ENCODE measurements at places on chromosomes 7 and 10. TPM values are rescaled to one million over a fixed set of nuclear protein-coding genes. Genes with fewer than 3 reads are reported as not detected.

- H3K4me3 ChIP-seq: no peak overlapping the region
- H3K27ac ChIP-seq: no peak overlapping the region
Measured at GRCh38 chr10:94193466-94193924, 169.2 kb downstream of the NOC3L start.

DNA sequence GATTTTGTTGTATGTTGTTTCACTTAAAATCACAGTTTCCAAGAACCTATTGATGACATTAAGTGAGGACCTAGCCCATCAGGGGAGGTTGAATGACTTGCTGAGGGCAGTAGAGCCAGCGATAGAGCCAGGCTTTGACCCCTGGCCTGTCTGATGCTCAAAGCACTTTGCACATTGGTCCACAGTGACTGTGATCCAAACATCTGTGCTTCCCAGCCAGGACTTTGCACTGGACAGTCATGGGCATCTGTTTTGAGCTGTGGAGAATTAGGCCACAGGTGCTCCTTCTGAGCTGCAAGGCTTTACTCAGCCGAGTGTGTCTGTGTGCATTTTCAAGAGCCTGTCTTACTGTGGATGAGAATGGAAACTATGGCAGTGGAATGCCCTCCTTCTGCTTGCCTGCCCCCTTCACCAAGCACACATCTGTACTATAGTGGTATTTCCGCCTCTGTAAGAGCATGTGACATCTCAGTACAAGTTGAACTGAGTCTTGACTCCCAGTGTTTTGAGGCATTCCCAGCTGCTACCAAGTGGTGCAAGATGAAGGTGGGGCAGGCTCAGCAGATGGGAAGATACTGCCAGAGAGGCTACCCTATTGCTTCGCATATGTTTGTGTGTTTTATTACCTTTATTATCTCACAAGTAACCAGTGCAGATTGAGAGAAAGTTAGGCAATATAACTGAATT lies 72.7 kb upstream of the AOAH start:
- H3K36me3 ChIP-seq: no peaks in the 10 kb centered on the region
- no peaks in the 10 kb centered on the region for H3K27me3 ChIP-seq
- no peak overlapping the region for H3K4me3 ChIP-seq
- no peak for DNase-seq
- no peak overlapping the region for H3K27ac ChIP-seq

GRCh38 chr10:77436257-77436975 lies 201.2 kb downstream of the KCNMA1 start:
- H3K27me3 ChIP-seq: no peaks in the 10 kb centered on the region
- no peak overlapping the region for H3K27ac ChIP-seq
- DNase-seq: no peak
- H3K4me1 ChIP-seq: peaks cover 8% of the 10 kb centered on the region
- no peak overlapping the region for H3K4me3 ChIP-seq

GRCh38 chr7:12067156-12067831 lies 143.8 kb upstream of the TMEM106B start:
- H3K27me3 ChIP-seq: no peaks in the 10 kb centered on the region
- H3K4me1 ChIP-seq: no peaks in the 10 kb centered on the region
- no peak overlapping the region for H3K4me3 ChIP-seq
- H3K36me3 ChIP-seq: no peaks in the 10 kb centered on the region

DNA sequence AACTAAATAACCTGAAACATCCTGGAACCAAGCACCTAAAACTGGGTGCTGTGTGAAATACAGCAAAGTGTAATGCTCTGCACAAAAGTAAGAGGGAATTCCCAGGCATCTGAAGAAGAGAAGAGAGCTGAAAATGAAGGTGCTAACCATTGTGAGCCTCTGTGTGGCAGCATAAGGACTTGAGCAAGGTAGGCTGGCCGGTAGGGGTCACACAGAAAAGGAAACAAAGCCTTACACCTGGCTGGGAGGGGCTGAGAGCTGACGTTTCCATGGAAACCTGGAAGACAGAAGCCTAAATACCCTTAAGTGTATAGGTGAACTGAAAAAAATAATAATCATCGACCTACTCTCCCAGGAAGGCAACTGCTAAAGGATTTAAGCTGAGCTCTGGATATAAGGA lies 48.6 kb downstream of the CUL1 start:
- no peaks in the 10 kb centered on the region for H3K27me3 ChIP-seq
- no peak overlapping the region for H3K4me3 ChIP-seq
- DNase-seq: no peak
- no peaks in the 10 kb centered on the region for H3K36me3 ChIP-seq

The COMTD1 gene
- 65.2 TPM for total RNA-seq

The LMTK2 gene
- 20.6 TPM for total RNA-seq

- peak; percentile 72 for DNase-seq
- H3K4me3 ChIP-seq: no peak overlapping the region
- no peaks in the 10 kb centered on the region for H3K27me3 ChIP-seq
- H3K36me3 ChIP-seq: no peaks in the 10 kb centered on the region
- no peak overlapping the region for H3K27ac ChIP-seq
Measured at GRCh38 chr10:109992485-109992884, 15.3 kb upstream of the ADD3 start.

DNA sequence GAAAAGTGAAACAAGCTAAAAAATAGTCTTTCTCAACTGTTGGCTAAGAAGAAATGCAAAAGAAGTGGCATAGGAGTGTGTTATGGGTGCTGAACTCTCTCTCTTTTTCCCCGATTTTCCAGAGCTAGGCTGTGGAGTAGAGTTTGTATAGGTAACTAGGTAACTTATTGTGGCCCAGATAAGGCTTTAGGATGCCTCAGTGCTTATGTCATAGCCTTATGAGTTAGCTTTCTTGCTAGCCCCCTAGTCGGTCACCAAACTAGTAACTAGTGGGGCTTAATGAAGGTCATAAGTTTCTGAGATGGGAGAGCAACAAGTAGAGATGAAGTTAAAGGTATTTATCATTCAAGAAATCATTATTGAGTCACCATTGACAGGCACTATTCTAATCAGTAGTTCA lies 32.4 kb downstream of the BPGM start:
- H3K4me3 ChIP-seq: no peak overlapping the region
- H3K27ac ChIP-seq: no peak overlapping the region
- peaks cover 8% of the 10 kb centered on the region for H3K4me1 ChIP-seq

Data from stomach (tissue), 19 donors.